ENCODE measurements at places on chromosomes 3 and 15.

DNA sequence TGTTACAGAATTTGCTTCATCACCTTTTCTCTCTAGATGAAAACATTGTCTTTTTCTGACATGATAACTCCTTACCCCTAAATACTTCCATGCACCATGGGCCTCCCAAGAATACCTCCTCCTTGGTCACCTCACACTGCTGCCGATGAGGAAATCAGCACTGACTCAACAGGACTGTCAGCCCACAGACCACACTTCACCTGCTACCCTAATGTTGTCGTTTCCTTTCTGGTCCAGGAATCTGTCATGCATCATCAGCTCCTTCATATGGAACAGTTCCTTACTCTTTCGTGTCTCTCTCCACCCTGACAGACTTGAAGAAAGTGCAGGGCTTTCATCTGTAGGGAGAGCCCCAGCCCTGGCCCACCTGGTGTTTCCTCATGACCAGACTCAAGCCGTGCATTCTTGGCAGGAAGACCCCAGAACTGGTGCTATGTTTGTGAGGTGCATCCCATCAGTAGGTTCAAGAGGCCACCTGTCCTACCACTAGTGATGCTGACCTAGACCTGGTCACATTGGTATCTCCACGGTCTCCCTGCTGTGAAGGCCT lies 41.1 kb upstream of the PLXNA1 start:
- DNase-seq: no peak

GRCh38 chr3:10627884-10628572 lies 122.6 kb upstream of the ATP2B2 start:
- DNase-seq: no peak

GRCh38 chr3:61981060-61981459 lies 392.3 kb downstream of the FEZF2 start:
- no peak for DNase-seq

DNA sequence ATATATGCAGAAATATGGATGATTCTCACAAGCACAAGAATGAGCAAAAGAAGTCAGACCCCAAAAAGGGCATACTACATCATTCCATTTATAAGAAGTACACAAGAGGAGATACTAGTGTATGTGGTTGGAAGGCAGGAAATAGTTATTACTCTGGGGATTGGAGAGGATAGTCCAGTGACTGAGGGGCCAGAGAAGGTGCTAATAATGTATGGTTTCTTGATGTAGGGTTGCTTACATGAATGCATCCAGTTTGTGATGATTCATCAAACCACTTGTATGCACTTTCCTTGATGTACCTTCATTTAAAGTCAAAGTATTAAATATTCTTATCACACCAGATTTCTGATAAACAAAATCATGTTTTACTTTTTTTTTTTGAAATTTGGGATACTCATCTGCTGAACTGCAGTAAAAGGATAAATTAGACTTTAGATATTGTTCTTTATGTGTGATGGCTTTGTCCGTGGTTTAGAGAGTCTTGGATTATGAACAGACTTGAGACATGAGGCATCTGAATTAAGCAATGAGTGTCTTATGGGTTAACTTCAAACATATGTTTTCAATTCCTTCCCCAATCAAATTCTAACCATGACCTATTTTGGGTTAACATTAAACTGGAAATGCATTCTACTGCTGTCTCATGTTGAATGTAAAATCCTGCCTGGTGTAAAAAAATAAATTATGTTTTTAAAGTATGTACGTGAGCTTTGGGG lies 171.2 kb downstream of the SEMA6D start:
- DNase-seq: no peak

- DNase-seq: no peak
Observed at GRCh38 chr3:133986311-133986710, 43.4 kb downstream of the SLCO2A1 start.
